Activated CD8-positive, alpha-beta T cell treated with anti-CD3 and anti-CD28 coated beads for 36 hours (primary cell): ENCODE measurements at places on chromosomes 1 and 21. TPM values are rescaled to one million over a fixed set of nuclear protein-coding genes. Genes with fewer than 3 reads are reported as not detected.

GRCh38 chr1:112605633-112606327 is 13.2 kb downstream of the ST7L start:
- peaks cover 34% of the 10 kb centered on the region for H3K36me3 ChIP-seq
- H3K27ac ChIP-seq, result peak overlapping the region; percentile 4
- no peak overlapping the region for H3K4me3 ChIP-seq
- DNase-seq, result no peak

Gene BTBD19
- total RNA-seq, result 4.8 TPM

DNA sequence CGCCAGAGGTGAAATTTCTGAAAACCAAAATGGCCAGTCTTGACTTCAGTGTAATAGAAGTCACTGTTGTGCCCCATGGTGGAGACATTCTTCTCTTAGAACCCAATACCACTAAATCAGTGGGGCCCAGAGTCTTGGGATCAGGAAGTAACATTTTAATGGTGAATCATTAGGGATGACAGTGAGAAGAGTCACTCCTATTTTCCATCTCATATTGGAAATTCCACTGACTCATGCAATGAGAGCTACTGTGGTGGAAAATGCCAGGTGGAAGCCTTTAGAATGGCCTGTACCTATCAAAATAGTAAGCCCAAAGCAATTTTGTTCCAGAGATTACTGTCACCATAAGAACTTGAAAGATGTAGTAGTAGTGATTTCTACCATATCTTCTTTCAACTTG is 20.6 kb upstream of the PPM1J start:
- DNase-seq, result no peak
- no peaks in the 10 kb centered on the region for H3K36me3 ChIP-seq
- peaks cover 6% of the 10 kb centered on the region for H3K4me1 ChIP-seq
- H3K27me3 ChIP-seq, result peaks cover 21% of the 10 kb centered on the region

DNA sequence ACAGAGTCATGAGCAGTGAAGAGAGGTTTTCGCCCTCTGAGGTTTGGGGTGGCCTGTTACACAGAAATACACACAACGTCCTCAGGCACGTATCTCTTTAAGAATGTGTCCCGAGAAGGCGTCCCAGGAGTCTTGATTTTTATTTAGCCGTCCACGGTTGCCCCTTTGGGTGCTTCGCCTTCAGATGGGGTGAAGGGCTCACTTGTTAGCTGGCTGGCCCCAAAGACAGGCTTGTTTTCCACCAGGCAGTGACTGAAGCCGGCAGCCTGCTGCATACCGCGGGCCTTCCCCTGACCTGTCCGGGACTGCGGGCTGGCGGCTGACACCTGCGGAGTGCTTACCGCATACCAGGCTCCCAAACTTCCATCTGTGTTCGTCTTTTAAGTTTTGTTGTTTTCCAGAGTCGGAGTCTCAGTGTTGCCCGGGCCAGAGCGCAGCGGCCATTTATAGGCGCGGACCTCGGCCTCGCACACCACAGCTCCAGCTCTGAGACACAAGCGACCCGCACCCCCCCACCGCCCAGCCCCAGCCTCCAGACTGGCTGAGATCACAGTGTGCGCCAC is 1.6 kb upstream of the ADARB1 start:
- H3K36me3 ChIP-seq, result peaks cover 3% of the 10 kb centered on the region
- H3K27ac ChIP-seq, result no peak overlapping the region
- no peaks in the 10 kb centered on the region for H3K27me3 ChIP-seq
- no peak overlapping the region for H3K4me3 ChIP-seq
- no peak for DNase-seq

GRCh38 chr1:172903581-172904220 is 147.0 kb downstream of the TNFSF18 start:
- no peak for DNase-seq
- no peaks in the 10 kb centered on the region for H3K27me3 ChIP-seq
- peaks cover 49% of the 10 kb centered on the region for H3K4me1 ChIP-seq
- no peak overlapping the region for H3K27ac ChIP-seq

Gene KCNH1
- total RNA-seq, result not detected
